Activated CD8-positive, alpha-beta T cell treated with anti-CD3 and anti-CD28 coated beads, Interleukin-2, amount 10 ng/mL, durations not matched to agents 7 days and 5 days (primary cell): ENCODE measurements at places on chromosomes 3 and 15.

- no peak overlapping the region for H3K27ac ChIP-seq
- no peaks in the 10 kb centered on the region for H3K36me3 ChIP-seq
- no peaks in the 10 kb centered on the region for H3K27me3 ChIP-seq
- H3K4me1 ChIP-seq = no peaks in the 10 kb centered on the region
Measured at GRCh38 chr3:14518432-14518802, 21.7 kb downstream of the GRIP2 start.

GRCh38 chr3:188946351-188947240, 225.2 kb upstream of the TPRG1 start:
- H3K36me3 ChIP-seq = no peaks in the 10 kb centered on the region
- H3K4me3 ChIP-seq = no peak overlapping the region
- H3K27ac ChIP-seq = no peak overlapping the region
- no peak for DNase-seq
- peaks cover 3% of the 10 kb centered on the region for H3K27me3 ChIP-seq

- H3K36me3 ChIP-seq = no peaks in the 10 kb centered on the region
- no peaks in the 10 kb centered on the region for H3K27me3 ChIP-seq
- H3K27ac ChIP-seq = no peak overlapping the region
- H3K4me1 ChIP-seq = no peaks in the 10 kb centered on the region
Measured at GRCh38 chr3:20376665-20377217, 190.7 kb upstream of the SGO1 start.

DNA sequence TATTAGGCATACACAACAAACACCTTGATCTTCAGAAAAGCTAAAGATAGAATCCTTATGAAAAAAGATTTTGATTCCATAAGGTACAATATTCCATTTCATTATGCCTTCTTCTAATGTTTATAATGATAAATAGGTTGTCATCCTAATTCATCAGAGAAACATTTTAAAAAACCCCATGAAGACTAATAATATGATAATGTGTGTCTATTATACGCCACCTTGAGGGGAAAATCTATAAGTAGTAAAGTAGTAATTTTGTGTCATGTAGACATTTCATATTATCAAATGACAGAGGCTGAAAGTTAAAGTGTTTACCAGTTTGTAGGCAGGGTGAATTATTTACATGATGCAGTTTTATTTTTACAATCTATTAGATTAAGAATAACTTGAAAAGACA, 524.3 kb downstream of the GBE1 start:
- no peak overlapping the region for H3K4me3 ChIP-seq
- H3K4me1 ChIP-seq = no peaks in the 10 kb centered on the region
- no peak overlapping the region for H3K27ac ChIP-seq
- H3K27me3 ChIP-seq = no peaks in the 10 kb centered on the region

DNA sequence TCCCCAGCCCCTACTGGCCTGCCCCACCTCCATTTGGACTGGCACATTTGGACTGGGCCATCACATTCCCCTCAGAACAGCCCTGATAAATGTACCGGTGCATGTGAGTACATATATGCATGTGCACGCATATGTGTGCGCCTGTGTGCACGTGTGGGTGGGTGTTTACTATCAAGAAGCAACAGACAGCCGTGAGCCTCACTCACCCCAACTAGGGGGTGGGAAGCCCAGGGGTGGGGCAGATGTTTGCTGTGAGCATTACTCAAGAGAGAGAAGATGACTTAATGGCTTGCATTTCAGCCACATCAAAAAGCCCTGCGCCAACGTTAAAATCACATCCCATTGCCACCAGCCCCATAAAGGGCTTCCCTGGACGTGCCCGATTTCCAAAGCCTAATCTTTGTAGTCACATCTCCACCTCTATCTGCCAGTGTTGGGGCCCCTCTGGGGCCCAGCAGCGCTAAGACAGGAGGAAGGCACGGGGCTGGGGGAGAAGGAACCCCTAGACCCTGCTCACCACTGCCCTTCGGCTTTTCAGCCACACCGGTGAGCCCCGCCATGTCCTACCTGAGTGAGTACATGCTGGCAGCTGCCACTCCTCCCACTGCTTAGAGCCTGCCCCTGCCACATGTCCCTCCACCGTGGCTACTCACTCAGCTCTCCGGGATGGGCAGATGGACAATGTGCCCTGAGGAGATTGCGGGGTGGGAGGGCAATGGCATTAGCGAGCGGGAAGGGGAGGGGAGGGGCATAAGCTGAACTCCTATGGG, 10.9 kb downstream of the ITIH3 start:
- H3K36me3 ChIP-seq = no peaks in the 10 kb centered on the region
- H3K27ac ChIP-seq = no peak overlapping the region
- H3K27me3 ChIP-seq = peaks cover 3% of the 10 kb centered on the region
- no peak for DNase-seq
- H3K4me3 ChIP-seq = no peak overlapping the region
- H3K4me1 ChIP-seq = peaks cover 18% of the 10 kb centered on the region
